ENCODE measurements at places on chromosomes 7 and 10. TPM values are rescaled to one million over a fixed set of nuclear protein-coding genes. Genes with fewer than 3 reads are reported as not detected.

HECW1 gene
- 17.2 TPM for total RNA-seq

ASB15 gene
- not detected for total RNA-seq

SLC35G1 gene
- total RNA-seq: 9.1 TPM

SUN1 gene
- total RNA-seq: 86.5 TPM

TLX1 gene
- not detected for total RNA-seq

EGR2 gene
- 0.21 TPM for total RNA-seq

PNPLA8 gene
- total RNA-seq: 13.1 TPM

DKK1 gene
- total RNA-seq: 499 TPM
